ENCODE measurements at places on chromosomes 2 and 18. TPM values are rescaled to one million over a fixed set of nuclear protein-coding genes. Genes with fewer than 3 reads are reported as not detected.

MSTN gene
- total RNA-seq, result not detected

SNTG2 gene
- not detected for total RNA-seq

PROM2 gene
- 0.69 TPM for total RNA-seq

KCNE4 gene
- not detected for total RNA-seq

AMER3 gene
- not detected for total RNA-seq

GALNT5 gene
- total RNA-seq, result not detected

PID1 gene
- 4.9 TPM for total RNA-seq

TPO gene
- total RNA-seq, result 0.36 TPM

HJURP gene
- 60.5 TPM for total RNA-seq

LRP1B gene
- not detected for total RNA-seq

EFR3B gene
- 0.05 TPM for total RNA-seq

LCT gene
- not detected for total RNA-seq

GPR45 gene
- total RNA-seq, result not detected

LDAH gene
- total RNA-seq, result 12.5 TPM

IL1A gene
- 0.22 TPM for total RNA-seq

ANKRD29 gene
- total RNA-seq, result not detected
